ENCODE measurements at places on chromosomes 16 and 17.

GRCh38 chr16:17358846-17359245, 111.9 kb downstream of the XYLT1 start:
- no peak for DNase-seq

GRCh38 chr16:52071101-52071500, 475.8 kb downstream of the TOX3 start:
- no peak for DNase-seq

- no peak for DNase-seq
Measured at GRCh38 chr16:27498031-27498825, 51.5 kb downstream of the GTF3C1 start.

DNA sequence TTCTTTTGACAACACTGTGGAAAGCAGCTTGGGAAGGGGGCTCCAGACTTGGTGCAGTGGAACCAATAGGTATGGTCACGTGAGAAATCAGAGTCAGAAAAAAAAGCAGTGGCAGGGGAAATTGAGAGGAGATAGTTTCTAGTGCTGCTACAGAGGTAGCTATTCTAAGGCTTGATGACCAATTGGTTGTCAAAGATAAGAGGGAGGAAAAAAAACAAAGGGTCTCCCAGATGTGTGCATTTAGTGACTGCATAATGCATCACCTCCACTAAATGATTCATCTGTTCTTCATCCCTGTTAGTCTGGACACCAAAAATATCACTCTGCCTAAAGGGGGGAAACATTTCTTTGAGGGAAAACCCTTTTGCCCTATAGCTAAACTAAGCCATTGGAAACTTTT, 56.5 kb downstream of the PIGL start:
- DNase-seq: no peak

DNA sequence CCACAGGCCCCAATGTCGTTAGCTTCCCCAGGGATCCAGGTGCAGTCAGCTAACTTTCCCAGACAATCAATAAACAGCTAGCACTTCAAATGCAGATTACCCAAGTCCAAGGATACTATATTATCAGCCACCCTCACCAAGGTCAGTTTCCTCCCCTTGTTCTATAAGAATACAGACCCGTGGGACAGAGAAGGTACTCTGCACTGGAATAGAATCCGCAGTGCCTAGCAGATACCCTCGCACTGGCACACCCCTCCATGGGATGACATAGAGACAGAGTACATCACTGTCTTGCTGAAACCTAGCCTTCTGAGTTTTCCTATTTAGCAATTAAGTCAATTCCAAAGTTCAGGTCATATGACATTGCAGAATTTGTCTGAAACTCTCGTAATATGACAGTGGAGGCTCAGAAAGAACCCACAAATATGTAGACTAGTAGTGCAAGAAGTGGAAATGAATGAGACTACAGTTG, 40.0 kb upstream of the ABCA10 start:
- no peak for DNase-seq

DNA sequence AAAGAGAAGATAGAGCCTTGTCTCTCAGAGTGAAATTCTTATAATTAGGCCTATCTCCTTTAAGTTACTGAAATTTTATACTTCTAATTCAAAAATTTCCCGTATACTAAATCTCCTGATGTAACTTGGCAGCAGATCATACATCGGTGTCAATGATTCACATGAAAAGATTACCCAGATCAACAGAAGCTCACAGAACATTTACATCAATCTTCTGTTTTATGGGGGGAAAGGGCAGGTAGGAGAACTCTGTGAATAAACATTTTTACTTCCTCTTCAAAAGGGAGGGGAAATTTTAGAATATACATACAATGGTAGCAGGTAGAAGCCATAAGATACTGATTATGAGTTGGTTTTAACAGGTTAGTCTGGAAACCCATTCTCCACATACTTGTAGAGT, 43.1 kb downstream of the PHLPP2 start:
- DNase-seq: no peak

DNA sequence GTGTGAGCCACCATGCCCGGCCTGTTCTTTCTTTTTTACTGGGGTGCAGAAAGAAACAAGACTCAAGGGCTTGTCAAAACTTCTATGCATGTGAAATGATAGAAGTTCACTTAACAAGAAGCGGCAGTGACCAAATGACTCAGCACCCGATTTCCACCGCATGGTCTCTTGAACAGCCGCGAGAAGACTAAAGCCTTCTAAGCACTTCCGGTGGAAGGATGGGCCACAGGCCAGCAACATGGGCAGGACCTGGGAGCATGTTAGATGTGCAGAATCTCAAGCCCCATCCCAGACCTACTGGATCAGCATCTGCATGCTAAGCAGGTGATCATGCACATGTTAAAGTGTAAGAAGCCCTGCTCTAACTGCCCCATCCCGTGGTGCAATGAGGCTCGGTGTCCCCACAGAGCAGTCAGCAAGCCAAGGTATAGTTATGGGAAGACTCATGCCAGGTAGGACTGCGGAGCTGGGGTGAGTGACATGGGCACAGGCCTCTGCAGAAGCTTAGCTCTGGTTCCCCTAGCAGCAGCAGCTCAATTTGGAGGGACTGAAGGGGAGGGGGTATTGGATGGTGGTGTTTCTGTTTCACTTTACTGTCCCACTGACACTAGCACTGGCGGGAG, 88.5 kb upstream of the HNF1B start:
- DNase-seq: no peak

- DNase-seq: no peak
Measured at GRCh38 chr17:48429156-48429555, 858 bp downstream of the SKAP1 start.

DNA sequence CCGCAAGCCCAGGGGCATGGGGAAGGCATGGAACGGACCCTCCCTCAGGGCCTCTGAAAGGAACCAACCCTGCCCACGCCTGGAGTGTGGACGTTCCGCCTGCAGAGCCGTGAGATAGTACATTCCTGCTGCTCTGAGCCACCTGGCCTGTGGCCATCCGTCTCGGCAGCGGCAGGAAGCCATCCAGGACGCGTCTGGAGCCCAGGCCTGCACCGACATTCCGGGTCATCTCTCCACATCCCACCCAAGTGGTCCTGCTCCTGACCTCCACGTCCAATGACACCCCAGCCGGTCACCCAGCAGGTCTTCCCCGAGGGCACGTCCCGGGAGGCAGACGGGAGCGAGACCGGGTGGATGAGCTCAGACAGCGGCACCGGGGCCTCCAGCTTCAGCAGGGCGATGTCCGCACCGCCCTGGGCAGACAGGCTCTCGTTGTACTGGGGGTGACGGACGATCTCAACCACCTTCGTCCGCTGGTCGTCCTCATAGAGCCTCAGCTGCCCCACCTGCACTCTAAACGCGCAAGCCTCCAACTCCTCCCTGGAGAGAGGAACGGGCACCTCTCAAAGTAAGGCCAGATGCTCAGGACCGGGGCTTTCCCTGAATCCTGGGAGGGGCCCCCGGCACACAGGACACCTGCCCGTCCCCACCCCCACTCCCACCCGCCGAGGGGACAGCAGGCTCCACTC, 21.3 kb upstream of the UBE2I start:
- DNase-seq: no peak

GRCh38 chr16:57604177-57604576, 24.3 kb upstream of the ADGRG1 start:
- DNase-seq: no peak

DNA sequence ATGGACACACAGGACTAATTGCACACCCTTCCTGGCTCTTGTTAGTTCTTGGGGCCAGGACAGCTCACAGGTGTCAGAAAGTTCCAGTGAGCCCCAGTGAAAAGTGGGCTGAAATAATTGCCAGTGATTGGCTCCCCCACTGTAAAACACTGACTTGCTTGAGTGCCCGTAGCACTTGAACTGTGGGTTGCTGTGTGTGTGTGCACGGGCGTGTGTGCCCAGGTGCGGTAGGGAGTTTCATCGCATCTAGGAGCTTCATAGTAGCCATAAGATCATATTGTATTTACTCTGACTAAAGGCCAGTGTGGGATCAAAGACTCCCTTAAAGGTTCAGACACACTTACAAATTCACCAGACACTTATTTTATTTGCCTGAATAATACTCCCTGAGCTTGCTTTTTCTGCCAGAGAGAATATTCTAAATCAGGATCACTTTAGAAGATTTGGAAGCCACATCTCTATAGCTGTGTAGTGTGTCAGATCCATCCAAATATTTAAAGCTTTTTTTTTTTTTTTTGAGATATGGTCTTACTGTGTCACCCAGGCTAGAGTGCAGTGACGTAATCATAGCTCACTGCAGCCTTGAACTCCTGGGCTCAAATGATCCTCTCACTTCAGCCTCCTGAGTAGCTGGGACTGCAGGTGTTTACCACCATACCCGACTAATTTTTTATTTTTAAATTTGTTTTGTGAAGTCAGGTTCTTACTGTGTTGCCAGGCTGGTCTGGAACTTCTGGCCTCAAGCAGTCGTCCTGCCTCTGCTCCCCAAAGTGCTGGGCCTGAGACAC, 11.4 kb downstream of the UNK start:
- DNase-seq: no peak
